ENCODE measurements at places on chromosomes 3 and 15. TPM values are rescaled to one million over a fixed set of nuclear protein-coding genes. Genes with fewer than 3 reads are reported as not detected.

- no peak for DNase-seq
Observed at GRCh38 chr15:43799945-43800285, at the start of gene SERINC4. TSS of gene SERINC4 (minus strand) at chr15:43800220. CDS start at chr15:43799986, 234 bp downstream.

- DNase-seq = no peak
Observed at GRCh38 chr3:66427951-66428474, 72.8 kb downstream of the LRIG1 start.

GRCh38 chr3:187828579-187829452, 83.5 kb upstream of the BCL6 start:
- DNase-seq = no peak

- DNase-seq = no peak
Observed at GRCh38 chr3:177089110-177089509, 108.2 kb downstream of the TBL1XR1 start.

GRCh38 chr3:87855616-87856015, 203.2 kb downstream of the CGGBP1 start:
- DNase-seq = no peak

GRCh38 chr3:44772099-44772442, 10.5 kb downstream of the KIF15 start:
- DNase-seq = no peak

- no peak for DNase-seq
Observed at GRCh38 chr3:27031476-27031875, 337.7 kb downstream of the NEK10 start.

GRCh38 chr3:38086496-38086895, 47.5 kb downstream of the DLEC1 start:
- DNase-seq = no peak

GRCh38 chr15:90171623-90172022, 29.5 kb upstream of the SEMA4B start:
- no peak for DNase-seq

DNA sequence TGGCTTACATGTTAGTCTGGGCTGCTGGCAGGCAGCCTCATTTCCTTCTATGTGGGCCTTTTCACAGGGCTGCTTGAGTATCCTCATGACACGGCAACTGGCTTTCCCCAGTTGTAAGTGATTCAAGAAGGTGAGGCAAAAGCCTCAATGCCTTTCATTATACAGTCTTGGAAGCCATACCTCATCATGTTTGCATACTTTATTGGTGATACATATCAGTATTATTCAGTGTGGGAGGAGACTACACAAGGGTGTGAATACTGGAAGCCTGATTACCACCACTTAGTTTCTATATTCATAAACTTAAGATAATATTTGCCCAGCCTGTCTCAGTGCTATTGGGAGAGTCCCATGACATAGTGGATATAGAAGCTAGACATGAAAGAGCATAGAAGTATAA, 346.8 kb downstream of the SOX2 start:
- no peak for DNase-seq

- DNase-seq = no peak
Observed at GRCh38 chr15:93121973-93122910, 33.2 kb upstream of the RGMA start.

DNA sequence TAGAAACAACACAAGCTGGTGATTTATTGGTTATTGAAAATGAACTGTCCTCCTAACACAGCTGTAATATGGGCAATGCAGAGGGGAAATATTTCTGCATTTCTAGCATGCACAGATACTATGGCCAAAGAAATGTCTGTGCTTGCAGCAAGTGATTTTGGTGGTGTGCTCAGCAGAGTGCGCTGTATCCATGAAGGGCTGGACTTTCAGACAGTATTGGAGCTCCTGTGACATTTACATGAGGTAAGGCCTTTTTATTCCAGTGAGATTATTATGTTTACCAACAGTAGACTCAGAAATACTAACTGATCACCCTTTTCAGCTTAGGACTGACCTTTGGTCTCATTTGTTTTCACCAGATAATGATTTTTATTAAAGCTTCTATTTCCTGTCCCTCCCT, 1302.6 kb upstream of the EPHA6 start:
- DNase-seq = no peak

- DNase-seq = no peak
Observed at GRCh38 chr3:57130571-57131209, 34.5 kb downstream of the IL17RD start.

- DNase-seq = no peak
Observed at GRCh38 chr3:191397771-191398170, 63.2 kb upstream of the PYDC2 start.

GRCh38 chr15:31001702-31002101, 10.3 kb upstream of the MTMR10 start:
- DNase-seq = no peak

GRCh38 chr3:9441501-9442221, 44.2 kb downstream of the SETD5 start:
- DNase-seq = no peak

DNA sequence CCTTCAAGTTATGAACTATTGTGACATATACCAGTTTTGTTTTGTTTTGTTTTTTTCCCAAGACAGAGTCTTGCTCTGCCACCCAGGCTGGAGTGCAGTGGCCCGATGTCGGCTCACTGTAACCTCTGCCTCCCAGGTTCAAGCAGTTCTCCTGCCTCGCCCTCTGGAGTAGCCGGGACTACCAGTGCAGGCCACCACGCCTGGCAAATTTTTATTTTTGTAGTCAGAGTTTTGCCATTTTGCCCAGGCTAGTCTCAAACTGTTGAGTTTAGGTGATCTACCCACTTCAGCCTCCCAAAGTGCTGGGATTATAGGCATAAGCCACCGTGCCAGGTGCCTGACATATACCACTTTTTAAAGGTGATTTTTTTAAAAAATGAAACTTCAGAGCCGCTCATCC, 74.6 kb downstream of the ARRDC4 start:
- no peak for DNase-seq

DNA sequence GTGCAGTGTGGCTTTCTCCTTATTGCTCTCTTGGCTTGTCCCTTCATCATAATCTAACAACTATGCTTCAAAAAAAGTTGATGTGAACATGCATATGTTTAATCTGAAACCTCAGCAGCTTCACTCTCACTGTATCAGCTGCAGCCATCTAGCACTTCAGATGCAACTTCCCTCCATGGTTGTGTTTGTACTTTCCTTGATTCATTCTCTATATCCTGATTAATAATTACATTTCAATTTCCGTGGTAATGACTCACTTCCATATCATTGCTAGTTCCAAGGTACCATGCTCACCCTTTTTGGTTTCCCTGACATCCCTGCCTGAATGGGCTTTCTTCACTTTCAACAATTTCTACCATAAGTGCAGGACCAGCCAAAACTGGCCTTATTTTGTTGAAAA, 51.2 kb downstream of the MDFIC2 start:
- DNase-seq = no peak

GRCh38 chr15:90924375-90924774, 8.0 kb downstream of the HDDC3 start:
- no peak for DNase-seq

- DNase-seq = no peak
Observed at GRCh38 chr3:105944721-105945120, 75.9 kb upstream of the CBLB start.

- no peak for DNase-seq
Observed at GRCh38 chr3:130569461-130570365, 52.7 kb downstream of the COL6A6 start.

DNA sequence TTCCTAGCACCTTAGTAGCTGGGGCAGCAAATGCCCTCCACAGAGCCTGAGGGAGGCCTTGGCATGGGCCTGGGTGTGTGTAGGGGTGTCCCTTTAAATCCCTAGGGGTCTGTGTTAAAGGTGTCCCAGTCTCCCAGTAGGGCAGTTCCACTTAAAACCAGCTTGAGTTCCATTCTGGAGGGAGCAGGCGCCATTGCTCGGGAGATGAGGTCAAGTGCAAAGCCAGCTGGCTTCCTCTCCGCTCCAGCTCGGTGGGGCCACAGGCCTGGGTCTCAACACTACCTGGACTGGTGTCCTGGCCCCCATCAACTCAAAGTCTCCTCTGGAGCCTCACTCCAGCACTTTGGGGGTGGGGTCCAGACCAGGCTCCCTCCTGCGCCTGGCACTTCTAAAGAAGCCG, 25.2 kb downstream of the FEM1B start:
- no peak for DNase-seq

- no peak for DNase-seq
Observed at GRCh38 chr3:28117598-28117997, 123.8 kb upstream of the CMC1 start.

DNA sequence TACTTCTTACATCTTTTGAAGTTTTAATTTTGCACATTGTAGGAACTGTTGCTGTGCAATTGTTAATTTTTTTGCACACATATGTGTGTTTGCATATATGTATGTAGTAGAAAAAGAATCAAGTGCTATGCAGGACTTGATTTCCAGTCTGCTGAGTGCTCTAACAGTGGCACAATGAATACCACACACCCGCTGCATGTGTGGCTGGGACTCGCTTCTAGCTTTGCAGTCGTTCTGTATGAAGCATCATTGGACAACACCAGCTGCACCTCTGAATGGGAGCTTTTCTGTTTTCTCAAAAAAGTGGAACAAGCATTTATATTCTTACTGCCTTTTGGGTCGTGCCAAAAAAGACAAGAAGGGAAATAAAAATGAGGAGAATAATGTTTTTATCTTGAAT, 564.7 kb downstream of the FOXP1 start:
- DNase-seq = no peak

GRCh38 chr15:72488558-72488957, 14.4 kb downstream of the ARIH1 start:
- no peak for DNase-seq

DNA sequence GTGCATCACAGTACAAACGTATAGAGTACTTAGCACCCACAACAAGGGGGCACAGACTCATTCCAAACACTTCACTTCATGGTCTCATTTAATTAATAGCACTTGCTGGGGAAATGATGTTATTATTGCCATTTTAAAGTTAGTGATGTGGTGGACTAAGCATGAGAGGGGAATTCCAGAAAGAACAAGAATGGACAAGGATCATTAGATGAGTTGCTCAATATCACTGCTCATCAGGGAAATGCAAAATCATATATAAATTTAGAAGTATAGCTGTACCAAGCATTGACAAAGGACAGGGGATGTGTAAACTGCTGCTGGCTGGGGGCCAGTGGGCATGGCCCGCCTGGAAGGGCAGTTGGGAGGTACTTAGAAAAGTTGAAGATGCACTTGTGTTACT, 14.6 kb downstream of the PRR20G start:
- no peak for DNase-seq

The CD200 gene
- total RNA-seq = 4.0 TPM

The ALS2CL gene
- 71.6 TPM for total RNA-seq

The KNG1 gene
- total RNA-seq = not detected

The CEMIP gene
- 0.61 TPM for total RNA-seq

The NR1I2 gene
- not detected for total RNA-seq

The DPPA2 gene
- not detected for total RNA-seq

The NLGN1 gene
- 1.4 TPM for total RNA-seq

The MYH15 gene
- total RNA-seq = 0.95 TPM

The IQCF5 gene
- not detected for total RNA-seq

The SMAD6 gene
- 10.6 TPM for total RNA-seq

The CD80 gene
- total RNA-seq = not detected

The ERC2 gene
- total RNA-seq = 0.75 TPM

The HES1 gene
- total RNA-seq = 97.8 TPM

The CLEC3B gene
- not detected for total RNA-seq

The CAND2 gene
- 0.30 TPM for total RNA-seq

The GP5 gene
- total RNA-seq = not detected

The CCR2 gene
- total RNA-seq = not detected

The NECTIN3 gene
- 14.0 TPM for total RNA-seq

The OSBPL10 gene
- total RNA-seq = 56.9 TPM

The IGF1R gene
- total RNA-seq = 78.9 TPM

Measured in PC-9 (cell line).